ENCODE measurements at places on chromosomes 5 and 9.

- DNase-seq: no peak
These were observed 23.5 kb downstream of the C7 start for GRCh38 chr5:40932766-40933165.

DNA sequence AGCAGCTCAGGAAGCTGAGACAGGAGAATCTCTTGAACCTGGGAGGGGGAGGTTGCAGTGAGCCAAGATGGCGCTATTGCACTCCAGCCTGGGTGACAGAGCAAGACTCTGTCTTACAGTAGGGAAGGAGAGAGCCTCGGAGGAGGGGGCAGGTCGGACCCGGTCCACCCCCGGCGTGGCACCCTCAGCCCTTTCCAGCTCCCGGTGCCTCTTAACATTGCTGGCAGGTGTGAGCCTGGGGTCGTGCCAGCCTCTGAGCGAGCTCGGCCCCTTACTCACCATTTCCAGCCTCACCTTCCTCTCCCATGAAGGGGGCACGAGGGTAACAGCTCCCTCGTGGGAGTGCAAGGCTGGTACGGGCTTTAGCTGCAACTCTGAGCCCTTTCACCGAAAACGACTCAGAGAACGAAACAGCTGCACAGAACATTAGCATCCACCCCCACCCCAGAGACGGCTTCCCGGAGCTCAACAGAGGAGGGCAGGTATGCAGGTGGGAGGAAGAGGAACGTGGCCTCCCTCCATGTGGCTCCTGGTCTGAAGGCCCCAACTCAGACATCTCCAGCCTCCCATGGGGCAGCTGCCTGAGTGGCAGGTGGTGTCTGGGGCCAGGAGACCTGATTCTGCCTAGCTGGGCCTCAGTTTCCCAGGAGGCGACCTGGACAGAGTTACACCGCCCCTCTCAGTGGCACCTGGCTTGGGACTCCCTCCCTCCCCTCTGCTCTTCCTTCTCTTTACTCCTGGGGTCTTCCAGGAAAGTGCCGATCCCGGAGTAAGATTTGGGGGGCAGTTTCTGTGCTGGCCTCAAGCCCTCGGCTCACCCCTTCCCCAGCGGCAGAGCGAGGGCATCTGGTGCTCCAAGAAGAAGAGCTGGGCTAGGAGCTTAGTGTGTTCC lies 28.5 kb upstream of the ABO start:
- no peak for DNase-seq

DNA sequence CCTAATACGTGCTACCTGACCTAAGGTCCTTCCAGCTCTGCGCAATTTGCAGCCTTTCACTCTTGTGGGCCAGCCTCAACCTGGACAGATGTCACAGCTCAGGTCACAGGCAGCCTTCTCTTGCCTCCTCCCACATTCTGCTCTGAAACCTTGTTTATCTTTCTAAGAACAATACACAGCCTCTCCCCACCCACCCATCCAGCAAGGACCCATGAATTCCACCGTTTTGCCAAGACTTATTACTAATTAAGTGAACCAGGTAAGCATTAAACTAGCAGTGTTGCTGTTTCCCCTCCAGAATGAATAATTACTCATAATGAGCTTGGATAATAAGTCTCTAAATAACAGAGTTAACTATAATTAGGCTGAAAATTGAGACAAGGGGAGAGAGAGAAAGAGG lies 11.0 kb downstream of the FABP6 start:
- DNase-seq: no peak

- no peak for DNase-seq
These were observed 95.3 kb downstream of the PTTG1 start for GRCh38 chr5:160516696-160517530.

DNA sequence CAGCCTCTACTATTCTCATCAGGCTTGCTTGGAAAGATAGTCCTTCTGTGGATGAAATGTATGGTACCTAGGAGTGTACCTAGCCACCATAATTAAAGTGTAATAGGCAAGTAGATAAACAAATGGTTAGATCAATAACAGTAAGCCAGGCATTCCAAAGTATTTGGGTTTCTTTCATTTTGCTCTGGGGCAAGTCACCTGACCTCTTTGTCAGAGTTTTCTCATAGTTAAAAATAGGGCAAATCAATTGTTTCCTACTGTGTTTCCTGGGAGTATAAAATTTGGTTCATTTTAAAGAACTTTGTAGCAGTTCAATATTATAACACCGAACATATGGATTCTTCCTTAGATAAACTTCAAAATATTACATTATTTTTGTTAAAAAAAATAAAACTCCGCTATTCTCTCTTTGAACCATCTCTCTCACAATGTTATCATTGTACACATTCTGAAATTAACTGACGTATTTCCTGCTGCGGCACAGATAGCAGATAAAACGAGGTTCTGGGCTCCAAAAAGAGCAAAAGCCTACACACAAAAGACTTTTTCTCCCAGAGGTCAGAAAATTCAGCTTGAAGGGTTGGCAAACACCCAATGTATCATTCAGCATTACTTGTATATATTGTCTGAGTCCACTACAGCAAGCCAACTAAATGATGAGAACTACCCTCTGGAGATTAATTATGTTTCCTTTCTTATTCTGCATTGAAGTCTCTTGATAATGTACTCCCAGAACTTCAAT lies 267.9 kb downstream of the COX7C start:
- DNase-seq: no peak

DNA sequence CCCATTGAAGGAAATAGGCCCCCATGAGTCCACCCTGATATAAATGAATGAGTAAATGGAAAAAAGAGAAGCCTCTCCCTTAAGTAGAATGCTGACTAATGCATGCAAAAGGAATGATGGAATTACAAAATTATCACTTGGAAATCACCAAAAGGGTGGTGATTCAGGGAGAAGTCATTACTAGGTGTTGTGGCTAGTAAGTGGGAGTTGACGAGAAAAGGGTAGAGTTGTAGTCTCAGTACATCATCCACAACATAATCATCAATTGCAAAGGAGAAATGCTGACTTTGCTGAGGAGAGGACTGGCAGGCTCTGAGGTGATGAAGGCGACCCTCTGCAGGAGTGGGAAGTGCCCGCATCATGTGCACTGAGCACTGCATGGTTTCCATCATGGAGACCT lies 201.5 kb upstream of the S1PR3 start:
- DNase-seq: no peak

GRCh38 chr5:108607421-108607820 lies 140.3 kb upstream of the FER start:
- DNase-seq: no peak

DNA sequence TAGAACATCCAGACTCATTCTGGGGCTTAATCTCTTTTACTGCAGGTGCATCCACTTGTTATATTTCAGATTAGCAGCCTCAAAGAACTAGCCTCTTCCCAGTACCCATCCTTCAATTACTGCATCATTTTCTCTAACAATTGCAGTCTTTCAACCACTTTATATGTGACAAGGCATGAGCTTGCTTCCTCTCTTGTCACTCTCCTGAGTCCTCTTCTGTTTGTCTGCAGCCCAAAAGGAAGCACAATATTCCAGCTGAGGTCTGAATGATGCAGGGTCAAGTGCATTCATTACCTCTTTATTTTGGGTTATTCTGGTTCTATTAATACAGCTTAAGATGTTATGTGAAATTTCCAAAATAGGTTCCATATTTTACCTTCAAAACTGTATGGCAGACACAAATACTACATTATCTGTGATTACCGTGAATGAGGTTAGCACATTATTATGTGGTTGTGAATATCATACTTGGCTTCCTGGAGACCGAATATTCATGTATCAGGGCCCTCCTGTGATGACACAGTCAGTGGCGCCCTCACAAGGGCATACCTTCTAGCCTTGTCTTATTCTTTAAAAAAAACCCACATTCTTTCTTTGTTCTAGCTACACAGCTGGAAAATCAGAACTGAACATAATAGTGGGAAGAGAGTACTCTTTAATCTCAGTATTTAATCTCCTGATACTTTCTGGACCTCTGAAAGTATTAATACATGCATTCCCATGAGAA lies 323.8 kb downstream of the PDE4D start:
- DNase-seq: no peak

DNA sequence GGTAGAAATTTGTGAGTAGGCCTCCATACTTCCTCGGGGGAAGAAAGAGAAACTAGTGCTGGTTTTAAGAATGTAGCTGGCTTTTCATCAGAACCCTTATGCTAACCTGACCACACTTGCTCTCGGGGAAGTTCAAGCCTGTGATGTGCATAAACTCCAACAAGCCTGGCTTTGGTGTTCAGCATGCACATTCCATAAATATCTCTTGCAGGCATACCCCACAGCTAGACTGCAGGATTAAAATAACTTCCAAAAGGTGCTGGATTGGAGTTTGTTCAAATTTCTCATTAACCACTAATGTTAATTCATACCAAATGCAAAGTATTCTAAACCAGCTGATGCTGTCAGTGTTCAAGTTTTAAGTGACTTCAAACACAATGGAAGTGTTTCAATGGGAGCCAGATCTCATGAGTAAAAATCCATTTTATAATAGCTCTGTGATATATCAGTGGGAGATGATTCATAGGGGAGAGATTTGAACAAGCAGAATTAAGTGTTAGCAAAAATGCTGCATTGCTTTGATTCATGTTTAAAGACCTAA lies 79.4 kb downstream of the NPR3 start:
- DNase-seq: no peak

- DNase-seq: no peak
These were observed 215.7 kb upstream of the GLRA1 start for GRCh38 chr5:152140347-152140746.

DNA sequence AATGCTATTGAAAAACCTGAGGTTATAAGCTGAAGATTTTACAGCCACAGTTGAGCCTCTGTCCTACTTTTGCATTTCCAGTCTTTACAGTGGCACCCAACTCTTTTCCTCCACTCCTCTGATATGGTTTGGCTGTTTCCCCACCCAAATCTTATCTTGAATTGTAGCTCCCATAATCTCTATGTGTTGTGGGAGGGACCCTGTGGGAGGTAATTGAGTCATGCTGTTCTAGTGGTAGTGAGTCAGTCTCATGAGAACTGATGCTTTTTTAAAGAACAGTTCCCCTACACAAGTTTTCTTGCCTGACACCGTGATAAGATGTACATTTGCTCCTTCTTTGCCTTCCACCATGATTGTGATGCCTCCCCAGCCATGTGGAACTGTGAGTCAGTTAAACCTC lies 646.1 kb upstream of the SEMA6A start:
- no peak for DNase-seq

DNA sequence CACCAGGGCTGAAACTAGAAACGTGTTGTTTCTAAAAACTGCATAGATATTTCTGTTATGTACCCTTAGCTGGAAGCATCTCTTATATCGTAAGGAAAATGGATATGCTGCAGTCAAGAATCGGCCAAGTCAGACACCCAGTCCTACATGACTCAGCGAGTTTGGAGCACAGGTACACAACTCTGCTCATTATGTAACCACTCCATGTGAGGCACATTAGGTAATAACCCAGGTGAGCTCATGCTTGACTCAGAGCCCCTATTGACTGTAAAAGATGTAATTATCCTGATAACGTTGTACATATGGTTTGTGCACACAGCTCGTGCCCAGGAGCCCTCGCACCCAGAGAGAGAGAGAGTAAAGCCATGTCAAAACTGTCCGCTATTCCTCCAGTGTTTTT lies 593.7 kb upstream of the ACO1 start:
- DNase-seq: no peak
